ENCODE measurements at places on chromosomes 16 and 17.

DNA sequence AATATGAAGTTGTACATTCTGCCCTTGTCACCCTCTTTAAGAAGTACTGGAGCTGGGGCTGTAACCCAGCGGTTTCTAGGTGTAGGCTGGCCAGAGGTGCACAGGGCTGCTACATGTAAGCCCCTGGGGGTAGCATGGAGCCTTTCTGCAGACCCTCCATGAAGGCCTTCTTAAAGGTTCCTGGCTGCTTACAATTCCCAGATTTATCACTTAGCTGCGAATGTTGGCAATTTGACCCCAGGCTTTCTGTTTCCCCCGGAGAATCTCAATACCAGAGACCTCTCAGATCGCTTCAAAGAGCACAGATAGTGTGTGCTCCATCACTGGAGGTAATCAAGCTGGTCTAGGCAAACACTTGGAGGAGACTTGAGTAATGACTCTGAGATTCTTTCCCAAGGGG lies 309.4 kb downstream of the CBLN1 start:
- no peak for DNase-seq

DNA sequence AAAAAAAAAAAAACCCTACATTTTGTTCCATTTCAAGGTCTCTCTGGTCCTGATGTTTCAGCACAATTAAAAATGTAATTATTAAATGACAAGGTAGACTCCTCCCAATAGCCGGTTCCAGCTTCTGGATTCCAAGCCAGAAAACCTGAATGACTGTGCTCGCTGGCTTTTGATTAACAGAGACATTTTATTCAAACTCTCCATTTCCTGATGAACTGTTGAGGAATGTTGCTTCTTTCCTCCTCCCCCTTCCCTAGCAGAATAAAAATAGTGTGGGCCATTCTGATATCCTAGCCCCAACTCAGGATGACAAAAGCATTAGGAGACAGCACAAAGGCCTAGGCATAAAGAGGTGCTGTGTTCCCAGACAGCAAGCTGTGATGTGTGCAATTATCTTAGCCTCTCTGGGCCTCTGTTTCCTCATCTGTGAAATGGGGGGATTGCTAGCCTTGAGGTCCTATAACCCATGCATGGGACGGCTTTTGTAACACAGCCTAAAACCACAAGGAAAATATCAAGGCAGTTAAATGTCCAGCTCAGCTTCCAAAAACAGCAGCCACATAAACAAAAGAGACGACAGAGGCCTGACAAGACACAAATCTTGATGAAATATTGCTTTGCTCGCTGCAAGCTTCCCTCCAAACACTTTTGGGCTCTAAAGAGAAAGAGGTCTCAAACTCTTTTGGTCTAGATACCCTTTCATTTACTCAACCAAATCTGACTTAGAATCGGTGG lies 127.2 kb upstream of the RCVRN start:
- DNase-seq: no peak

DNA sequence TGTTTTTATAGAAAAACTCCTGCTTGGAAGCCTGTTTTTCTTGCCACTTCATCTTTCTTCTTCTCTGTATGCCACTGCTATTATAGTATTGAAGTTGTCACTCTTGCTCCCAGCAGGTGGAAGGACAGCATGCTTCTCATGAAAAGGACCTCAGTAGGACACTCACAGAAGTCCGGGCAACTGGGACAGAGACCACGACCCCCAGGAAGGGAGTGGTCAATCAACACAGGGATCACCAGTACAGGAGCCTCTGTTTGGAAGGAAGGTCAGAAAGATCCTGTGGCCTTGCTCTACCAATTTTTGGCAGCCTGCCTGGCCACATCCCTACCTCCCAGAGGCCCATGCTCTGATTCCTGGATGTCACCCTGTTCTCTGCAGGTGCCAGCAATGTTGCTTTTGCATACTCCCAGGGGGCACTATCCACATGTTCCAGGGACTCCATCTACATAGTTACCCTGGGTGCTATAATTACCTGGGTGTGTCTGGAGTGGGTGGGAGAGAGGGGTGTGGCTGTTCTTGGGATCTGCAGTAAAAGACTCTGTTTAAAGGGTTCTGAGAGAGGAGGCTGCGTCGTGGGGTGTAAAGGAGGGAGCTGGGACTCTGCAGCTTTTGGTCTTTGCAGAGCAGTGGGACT lies 13.7 kb upstream of the AKAP10 start:
- no peak for DNase-seq

- no peak for DNase-seq
These were observed 7.1 kb downstream of the ACE start for GRCh38 chr17:63483655-63484575.

GRCh38 chr16:28121527-28121926 lies 58.0 kb upstream of the GSG1L start:
- no peak for DNase-seq

GRCh38 chr17:602436-602835 lies 112.2 kb downstream of the VPS53 start:
- DNase-seq: no peak

- DNase-seq: peak; percentile 31
These were observed 55.8 kb upstream of the GSE1 start for GRCh38 chr16:85557083-85557970.

DNA sequence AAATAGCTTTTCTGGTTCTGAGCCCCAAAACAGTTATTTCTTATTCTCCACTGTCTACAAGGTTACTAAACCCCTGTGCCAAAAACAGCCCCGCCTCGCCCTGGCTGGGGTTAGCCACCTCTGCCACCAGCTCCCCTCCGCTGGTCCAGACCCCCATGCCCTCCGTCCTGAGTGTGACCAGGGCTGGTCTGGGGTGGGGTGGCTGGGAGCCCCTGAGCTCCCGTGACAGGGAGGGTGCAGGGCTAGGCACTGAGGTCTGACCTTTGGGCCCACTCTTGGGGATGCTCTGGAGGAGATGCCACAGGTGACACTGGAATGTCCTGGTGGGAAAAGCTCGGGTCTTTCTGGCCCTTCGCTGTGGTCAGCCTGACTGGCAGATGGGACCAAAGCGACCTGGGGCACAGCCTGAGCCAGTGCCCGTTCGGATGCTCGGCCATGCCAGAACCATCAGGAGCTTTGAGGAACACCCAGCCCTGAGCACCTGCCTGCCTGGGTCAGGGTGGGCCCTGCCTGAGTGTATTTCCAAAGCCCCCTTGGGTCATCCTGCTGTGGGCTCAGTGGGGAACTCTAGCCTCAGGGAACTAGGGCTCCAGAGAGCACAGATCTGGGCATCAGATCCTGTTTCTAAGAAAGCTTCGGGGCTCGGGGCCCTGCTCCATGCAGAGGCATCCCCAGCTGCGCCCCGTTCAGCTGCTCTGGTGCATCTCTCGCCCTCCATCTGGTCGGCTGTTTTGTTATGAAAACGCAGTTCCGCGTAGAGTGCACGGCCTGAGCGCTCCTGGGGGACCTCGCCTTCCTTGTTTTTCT lies 72.1 kb upstream of the GNG13 start:
- no peak for DNase-seq

DNA sequence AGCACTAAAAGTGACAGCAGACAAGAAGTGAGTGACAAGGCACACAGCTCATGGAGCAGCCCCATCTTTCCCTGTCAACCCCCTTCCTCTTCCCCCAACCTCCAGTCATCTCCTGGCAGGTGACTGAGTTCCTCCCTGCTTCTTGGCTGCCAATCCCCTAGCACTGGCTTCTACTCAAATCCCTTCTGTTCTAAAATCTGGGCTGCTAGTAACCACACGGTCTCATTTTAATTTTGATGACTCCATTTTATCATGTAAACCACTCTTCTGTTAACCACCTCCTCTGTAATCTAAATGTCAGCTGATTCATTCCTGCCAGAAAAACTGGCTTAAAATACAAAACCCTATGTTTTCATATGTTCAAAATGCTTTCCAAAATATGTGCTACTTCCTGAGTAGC lies 419.8 kb upstream of the MON1B start:
- no peak for DNase-seq

Measured in activated gamma-delta T cell (primary cell).